ENCODE measurements at places on chromosomes 7 and 10.
A peak's percentile ranks its signal among the peaks of the same experiment; 100 is the strongest.

- peak; percentile 20 for DNase-seq
These were observed 32.0 kb downstream of the WAC start for GRCh38 chr10:28564905-28565304.

GRCh38 chr7:112982441-112983063 is 104.1 kb downstream of the GPR85 start:
- DNase-seq: no peak

DNA sequence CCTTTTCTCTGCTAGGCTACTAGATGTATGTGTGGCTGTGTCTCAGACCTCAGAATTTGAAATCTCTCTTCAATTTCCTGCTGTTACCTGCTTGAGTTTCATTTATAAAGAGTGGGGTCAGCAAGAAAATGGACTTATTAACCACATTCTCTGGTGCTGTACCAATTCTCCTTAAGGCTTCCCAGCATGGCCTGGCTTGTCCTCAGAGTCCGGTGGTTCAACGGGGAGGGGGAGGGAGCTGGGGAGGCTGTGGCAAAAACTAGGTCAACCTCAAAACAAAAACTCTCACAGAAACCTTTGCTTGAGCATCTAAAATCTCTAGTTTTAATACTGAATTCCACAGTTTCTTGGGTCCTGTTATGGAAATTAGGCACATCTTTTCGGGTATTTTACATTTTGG is 389.1 kb upstream of the COBL start:
- no peak for DNase-seq

DNA sequence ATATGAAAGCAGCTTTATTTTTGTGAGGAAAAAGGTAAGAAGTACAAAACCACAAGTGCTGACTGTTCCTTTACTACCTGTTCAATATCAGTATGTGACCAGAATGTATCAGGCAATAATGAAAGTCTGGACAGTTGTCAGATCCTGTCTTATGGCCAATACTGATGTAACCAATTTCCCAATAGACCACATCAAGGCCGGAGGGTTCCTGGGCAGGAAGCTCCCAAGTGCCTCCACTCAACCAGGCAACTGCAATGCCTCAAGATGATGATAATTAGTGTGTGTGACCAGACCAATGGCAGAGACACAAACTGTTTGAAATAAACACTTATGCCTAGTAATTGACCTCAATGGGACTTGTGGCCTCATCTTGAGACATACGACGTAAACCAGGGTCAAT is 149.4 kb upstream of the ASAH2 start:
- DNase-seq: no peak

DNA sequence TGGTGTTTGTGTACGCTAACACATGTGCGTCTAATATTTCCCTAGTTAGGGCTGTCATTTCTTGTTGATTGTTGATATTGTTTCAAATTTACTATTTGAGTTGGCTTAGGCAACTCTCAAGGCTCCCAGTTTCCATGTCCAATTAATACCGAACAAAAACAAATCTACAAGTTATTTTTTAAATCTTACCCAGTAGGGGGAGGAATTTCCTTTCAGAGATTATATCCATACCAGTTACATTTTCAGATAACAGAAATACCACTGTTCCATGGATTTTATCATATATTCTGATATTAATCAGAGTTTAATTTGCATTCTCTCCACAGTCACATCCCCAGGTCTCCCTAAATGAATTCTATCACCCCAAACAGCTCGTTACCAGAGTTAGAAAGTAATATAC is 7.2 kb upstream of the AKR1B10 start:
- peak; percentile 15 for DNase-seq

DNA sequence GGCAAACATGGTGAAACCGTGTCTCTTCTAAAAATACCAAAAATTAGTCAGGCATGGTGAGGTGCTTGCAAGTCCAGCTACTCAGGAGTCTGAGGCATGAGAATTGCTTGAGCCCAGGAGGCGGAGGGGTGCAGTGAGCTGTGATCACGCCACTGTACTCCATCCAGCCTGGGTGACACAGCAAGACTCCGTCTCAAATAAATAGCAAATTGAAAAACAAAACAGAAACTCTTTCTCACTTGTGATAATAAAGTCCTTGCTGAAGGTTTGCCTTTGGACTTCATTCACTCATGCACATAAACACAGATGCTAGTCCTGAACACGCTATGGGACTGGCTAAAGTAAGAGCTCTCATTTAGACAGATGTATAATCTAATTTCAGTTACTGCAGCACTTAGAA is 37.6 kb downstream of the ANK3 start:
- no peak for DNase-seq

DNA sequence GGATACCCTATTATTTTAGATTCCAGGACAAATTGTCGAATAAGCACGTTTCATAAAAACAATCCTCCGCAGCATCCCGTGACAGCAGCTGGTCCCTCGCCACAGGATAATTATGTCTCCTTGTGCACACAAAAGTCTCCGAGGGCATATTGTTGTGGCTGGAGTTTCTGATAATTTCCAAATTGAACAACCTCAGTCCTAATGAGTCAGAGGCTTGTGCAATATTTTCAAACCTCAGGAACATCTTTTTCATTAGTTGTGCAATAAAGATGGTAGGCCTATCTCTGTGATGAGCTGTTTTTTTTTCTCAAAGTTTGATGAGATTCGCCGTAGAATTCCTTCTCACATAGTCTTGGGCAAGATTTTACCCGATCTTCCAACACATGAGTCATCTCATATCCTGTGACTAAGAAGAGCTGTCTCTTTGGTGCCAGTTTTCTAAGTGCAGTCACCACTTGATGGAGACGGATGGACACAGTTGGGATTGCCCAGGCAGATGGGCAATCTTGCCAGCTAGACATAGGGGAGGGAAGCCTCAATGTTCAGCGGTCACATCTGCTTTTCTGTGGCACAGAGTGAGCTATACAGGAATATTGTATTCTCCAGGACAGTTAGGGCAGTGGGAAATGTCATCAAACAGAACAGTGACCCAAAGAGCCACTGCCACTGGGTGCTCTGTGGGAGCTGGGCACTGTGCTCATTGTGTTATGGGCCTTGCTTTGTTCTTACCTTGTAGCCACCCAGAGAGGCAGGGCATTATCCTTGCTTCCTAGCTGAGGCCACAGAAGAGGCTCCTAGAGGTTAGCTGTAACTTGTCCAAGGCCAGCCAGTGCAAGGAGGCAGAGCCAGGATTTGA is 7.8 kb downstream of the HTRA1 start:
- DNase-seq: peak; percentile 99

DNA sequence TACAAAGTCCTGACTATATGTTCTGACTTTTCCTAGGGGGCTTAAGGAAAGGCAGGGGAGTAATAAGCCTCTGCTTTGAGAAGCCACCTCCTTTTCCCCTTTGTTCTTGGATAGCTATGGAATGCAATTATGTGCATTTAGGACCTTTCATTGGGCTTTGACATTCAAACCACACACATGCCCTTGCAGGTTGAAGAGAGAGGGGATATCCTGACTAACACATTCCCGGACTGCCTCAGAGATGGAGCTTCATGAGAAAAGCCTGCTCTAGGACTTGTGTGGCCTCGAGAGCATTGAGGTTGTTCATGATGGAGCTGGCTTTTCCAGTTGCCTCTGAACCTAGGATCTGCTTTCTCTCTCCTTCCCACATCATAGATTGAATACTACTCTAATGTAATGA is 694.5 kb downstream of the LRMDA start:
- peak; percentile 27 for DNase-seq

DNA sequence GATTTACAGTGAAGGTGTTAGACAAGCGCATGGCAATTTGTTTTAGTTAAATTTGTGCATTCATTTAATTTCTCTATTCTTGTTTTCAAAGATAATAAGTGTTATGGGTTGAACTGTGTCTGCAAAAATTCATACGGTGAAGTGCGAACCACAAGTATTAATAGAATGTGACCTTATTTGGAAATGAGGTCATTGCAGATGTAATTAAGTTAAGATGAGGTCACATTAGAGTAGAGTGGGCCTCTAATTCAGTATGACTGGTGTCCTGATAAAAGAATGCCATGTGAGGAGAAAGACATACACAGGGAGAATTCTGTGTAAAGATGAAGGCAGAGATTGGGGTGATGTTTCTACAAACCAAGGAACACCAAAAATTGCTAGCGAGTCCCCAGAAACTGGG is 158.8 kb upstream of the SEMA3E start:
- no peak for DNase-seq

- DNase-seq: peak; percentile 92
These were observed 6.6 kb upstream of the ABCC2 start for GRCh38 chr10:99775850-99776249.

- DNase-seq: no peak
These were observed 76.5 kb upstream of the DDC start for GRCh38 chr7:50641442-50642405.

GRCh38 chr7:44762726-44763522 is 14.3 kb downstream of the ZMIZ2 start:
- no peak for DNase-seq

GRCh38 chr10:93267521-93267920 is 193.8 kb downstream of the CYP26A1 start:
- DNase-seq: no peak

DNA sequence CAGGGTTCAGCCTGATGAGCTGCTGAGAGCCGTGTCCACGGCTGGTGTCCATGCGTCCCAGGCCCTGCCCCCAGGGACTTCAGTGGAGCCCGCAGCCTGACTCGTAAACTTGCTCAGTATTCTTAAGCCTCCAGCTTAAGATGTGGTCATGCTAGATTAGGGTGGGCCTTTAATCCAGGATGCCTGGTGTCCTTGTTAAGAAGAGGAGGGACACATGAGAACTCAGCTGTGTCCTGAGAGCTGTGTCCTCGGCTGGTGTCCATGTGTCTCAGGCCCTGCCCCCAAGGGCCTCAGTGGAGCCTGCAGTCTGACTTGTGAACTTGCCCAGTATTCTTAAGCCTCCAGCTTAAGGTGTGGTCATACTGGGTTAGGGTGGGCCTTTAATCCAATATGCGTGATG is 23.0 kb downstream of the DOCK1 start:
- DNase-seq: no peak

GRCh38 chr10:61452151-61452651 is 980 bp downstream of the TMEM26 start:
- DNase-seq: no peak

GRCh38 chr10:6716516-6716915 is 136.4 kb upstream of the PRKCQ start:
- DNase-seq: peak; percentile 82

GRCh38 chr10:3639546-3639945 is 145.5 kb downstream of the KLF6 start:
- DNase-seq: no peak

DNA sequence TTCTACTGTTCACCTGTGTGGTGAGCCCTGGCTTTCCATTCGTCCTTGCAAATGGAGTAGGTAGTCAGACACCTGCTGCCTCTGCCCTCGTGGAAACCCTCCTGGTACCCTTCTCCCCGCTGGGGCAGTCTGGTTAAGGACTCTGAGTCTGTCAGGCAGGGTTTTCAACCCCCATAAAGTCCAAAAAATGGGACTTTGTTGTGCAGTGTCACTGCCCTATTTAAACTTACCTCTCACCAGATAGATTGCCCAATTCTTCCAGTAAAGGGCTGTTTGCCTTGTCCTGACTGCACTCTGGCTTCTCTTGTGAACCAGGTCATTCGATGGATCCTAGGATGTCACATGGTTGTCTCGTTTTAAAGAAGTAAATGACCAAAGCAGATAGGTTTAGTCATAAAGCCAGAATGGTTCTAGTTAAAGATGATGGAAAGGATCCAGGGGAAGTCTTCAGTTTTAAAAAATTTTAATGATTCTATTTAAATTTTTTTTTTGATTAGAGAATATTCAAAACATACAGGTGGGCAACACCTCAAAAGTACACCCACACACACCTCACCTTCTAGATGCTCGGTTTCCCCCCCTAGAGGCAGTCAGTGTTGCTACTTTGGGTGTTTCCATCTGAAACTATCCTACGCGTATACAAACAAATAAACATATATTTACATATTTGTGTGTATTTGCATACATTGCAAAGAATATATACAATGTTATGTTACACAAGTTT is 22.0 kb downstream of the TMEM176B start:
- DNase-seq: no peak

DNA sequence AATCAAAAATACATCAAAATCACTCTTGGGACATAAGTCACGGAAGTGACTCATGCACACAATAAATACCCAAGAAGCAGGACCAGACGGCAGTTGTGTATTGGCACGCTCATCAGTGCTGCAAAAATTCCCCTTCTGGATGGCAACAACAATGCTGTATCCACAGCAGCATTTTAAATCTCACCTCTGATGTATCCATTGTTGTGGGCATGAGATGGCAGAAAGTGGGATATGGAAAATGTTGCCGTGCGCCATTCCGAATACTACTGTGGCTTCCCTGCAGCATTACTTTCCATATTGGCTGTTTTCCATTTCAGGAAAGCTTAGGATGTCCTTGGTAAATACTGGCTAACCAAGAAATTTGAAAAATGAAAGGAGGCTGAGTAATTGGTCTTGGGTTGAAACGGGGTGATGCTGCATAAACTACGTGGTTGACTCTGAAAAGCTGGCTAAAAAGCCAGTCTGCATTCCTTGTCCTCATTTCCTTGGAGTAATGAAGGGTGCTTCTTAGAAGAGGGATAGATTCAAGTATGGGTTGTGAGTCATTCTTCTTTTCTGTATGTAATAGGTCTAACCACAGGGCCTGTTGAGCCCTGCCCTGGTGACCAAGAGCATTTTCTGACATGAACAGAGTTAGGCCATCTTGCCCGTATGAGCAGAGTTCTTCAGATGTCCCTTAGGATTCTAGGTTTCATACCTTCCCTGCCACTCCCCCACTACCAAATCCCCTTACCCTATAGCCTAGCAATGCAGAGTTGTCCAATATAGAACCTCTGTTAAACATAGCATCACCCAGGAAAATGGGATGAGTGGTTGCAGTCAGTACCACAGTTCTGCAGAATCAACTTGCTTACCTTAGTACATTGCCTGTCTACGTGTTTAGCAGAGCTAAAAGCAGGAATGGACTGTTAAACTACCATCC is 36.3 kb upstream of the TOMM7 start:
- peak; percentile 100 for DNase-seq

- DNase-seq: peak; percentile 62
These were observed 13.1 kb upstream of the PDK4 start for GRCh38 chr7:95609277-95609971.

DNA sequence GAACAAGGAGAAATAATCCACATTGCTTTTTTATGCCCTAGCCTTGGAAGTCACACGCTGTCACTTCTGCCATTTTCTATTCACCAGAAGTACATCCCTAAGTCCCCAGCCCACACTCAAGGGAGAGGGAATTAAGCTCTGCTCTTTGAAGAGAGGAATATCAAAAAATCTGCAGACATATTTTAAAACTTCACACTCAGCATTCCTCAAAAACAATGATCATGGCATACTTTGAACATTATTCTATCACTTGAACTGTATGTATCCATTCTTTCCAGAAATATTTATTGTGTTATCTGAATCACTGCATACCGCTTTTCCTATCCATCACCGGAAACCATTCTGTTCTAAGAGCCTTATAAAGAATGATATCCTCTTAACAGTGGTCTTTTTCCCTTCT is 9.4 kb downstream of the ABCC2 start:
- DNase-seq: no peak

All from EH (cell line).